ENCODE measurements at places on chromosomes 13 and 19.

- no peak for DNase-seq
Measured at GRCh38 chr13:91459485-91459884, 61.1 kb downstream of the GPC5 start.

DNA sequence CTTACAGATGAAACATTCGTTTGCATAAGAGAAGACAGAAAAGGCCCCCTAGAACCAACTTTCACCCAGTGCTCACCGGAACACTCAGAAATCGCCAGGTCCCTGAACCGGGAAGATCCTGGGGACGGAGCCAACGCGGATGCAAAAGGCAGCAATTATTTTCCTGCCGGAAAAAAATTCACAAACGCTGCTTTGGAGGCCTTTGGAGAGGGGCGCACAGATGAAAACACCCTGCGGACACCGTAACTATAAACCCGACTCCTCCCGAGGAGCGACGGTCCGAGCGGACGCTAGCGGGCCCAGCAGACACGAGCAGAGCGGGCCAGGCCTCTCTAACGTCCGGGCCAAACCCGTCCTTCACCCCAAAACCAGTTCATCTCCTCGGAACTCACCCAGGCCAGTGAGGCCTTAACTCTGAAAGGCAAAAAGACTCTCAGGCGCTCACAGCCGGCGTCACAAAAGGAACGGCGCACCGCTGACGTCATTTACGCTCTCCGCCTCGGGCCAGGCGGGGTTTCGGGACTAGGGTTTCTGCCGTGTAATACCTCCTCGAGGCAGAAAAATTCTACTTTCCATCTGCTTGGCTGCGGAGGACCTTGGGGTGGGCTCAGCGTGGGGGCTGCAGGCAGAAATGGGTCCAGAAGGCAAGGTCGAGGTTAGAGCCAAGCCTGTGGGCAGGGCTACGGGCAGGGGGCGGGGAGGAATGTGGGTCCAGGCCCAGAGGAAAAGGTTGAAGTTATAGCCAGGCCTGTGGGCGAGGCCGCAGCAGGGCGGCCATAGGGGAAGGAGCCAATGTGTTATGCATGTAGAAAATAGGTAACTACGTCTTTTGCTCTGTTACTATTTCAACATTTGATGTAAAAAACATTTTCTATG is at the start of gene ZNF426:
Gene ZNF426 (minus strand): TSS at position 463 of the 876 bp plus-strand sequence. CDS start 2,413 bp downstream, outside the sequence.
- DNase-seq: peak; percentile 79

- no peak for DNase-seq
Measured at GRCh38 chr13:99981735-99982035, at the start of gene ZIC2. Gene ZIC2, plus strand, starts transcription at chr13:99981784. Its CDS starts 281 bp downstream, at chr13:99982065.

DNA sequence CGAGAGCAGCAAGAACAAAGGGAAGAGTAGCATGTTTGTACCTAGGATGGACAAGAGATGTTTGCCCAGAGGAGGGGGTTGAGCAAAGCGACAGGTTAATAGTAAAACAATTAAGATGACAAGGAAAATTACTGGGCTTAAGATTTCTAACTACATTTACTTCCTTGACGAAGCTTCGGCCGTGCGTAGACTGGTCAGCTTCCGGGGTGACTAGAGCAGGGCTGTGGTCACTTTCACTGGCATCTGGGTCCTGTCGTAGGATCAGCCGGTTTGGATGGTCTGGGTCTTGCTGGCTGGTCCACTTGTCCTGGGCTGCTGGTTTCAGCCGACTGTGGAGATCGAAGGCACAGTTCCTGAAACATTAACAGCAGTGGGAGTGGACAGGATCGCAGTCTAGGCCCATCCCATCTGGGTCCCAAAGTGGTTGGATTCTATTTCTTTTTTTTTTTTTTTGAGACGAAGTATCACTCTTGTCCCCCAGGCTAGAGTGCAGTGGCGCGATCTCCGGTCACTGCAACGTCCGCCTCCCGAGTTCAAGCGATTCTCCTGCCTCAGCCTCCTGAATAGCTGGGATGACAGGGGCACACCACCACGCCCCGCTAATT is 5.0 kb upstream of the BSG start:
- no peak for DNase-seq

DNA sequence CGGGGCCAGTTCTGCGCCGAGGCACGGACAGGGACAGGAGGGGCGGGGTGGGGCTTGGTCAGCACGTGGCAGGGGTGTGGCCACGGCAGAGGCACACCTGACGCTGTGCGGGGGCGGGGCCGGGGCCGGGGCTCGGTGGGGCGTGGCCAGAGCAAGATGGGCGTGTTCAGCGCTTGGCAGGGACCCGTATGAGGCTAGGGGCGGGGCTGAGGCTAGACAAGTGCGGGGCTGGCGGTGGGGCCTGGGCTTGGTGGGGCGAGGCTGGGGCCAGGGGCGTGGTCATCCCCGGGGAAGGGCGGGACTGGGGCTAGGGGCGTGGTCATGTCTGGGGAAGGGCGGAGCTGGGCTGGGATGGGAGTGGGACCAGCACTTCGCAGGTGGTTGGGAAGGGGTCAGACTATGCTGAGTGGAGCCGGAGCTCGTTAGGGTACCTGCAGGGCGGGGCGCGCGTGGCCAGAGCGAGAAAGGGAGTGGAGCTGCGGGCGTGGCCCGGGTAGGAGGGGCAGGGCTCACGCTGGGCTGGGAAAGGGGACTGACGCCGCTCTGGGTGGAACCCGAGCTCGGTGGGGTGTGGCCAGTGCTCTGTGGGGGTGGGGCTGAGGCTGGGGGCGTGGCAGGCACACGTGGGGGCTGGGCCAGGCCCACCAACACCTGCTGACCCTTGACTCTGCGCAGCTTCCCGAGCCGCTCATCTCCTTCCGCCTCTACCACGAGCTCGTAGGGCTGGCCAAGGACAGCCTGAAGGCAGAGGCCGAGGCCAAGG is 12.8 kb downstream of the POLR2E start:
- DNase-seq: peak; percentile 60

DNA sequence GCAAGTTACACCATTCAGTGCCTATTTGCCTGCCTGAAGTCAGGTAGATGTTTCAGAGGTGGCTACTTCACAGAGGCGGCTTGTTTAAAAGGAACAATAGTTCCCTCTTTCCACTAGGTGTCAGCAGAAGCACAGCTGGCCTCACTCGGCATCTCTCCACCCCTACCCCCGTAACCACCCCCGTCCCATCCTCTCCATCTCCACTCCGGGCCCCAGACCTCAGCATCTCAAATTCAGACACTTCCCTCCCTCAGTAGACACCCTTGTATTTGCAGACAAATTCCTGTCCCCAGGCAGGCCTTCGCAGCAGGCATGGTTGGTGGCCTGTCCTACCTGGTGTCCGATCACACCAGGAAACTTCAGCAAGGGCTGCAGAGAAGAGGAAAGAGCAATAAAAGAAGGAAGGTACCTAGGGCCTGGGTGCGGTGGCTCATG is 9.1 kb upstream of the DPP9 start:
- peak; percentile 21 for DNase-seq

DNA sequence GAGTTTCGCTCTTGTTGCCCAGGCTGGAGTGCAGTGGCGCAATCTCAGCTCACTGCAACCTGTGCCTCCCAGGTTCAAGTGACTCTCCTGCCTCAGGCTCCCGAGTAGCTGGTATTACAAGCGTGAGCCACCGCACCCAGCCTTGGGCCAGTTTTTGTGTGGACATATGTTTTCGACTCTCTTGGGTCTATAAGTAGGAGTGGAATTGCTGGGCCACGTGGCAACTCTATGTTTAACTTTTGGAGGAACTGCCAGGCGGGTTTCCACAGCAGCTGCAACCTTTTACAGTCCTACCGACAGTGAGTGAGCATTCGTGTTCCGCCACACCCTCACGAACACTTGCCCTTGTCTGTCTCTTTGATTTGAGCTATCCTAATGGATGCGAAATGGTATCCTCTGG is 44.9 kb downstream of the BICRA start:
- DNase-seq: no peak

DNA sequence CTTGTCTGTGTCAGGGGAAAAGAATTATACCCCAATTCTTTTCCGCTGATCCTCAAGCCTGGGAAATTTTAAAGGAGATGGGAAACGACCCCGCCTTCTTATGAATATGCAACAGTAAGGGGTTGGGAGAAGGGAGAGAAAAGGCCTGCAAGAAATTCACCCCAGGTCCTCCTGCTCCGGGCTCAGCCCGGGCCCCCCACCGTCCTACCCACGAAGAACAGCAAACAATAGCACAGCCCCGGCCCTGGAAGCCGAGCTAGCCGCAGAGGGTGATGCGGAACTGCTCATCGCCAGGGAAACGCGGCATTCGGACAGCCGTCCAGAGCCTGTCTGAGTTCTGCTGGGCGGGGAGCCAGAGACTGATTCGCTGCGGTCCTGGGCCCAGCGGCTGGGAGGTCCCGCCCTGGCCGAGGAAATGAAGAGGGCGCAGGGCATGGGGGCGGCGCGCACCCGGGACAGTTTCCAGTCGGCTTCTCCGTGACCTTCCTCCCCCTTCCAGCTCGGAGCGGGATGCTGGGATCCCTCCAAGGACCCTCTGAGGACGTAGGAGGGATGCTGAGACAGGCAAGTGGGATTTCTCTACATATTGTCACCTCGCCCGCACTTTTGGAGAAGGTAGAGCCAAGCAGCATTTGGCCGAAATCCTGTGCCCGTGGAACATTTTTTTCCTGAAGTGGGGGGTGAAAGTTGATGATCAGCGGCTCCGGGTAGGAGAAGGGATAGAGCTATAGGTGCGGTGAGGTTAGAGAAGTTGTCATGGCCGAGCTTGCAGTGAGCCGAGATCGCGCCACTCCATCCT is 82.3 kb upstream of the C1QTNF9B start:
- peak; percentile 15 for DNase-seq

DNA sequence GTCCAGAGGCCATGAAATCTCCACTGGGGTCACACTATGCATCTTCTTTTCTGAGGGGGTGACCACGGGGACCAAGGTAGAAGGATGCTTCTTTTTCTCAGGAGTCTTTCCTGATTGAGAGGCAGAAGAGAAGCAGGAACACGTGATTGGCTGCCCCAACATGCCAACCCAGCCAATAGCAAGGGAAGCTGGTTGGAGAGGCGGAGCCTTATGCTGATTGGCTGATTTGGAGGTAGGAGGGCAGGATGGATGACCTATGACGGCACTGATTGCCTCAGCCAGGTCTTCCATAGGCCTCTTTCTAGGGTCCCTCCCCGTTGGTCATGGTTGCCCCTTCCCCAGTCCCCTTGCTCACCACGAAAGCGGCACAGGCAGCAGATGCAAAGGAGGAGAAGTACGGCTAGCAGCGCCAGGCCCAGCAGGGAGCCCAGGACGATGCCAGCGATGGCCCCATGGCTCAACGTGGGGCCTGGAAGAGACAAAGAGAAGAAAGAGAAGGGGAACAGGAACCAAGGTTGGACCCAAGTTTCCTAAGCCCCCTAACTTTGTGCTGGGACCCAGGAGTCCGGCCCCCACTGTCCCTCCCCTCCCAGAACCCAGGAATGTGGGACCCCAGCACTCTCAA is 8.0 kb downstream of the VSIG10L start:
- DNase-seq: no peak

DNA sequence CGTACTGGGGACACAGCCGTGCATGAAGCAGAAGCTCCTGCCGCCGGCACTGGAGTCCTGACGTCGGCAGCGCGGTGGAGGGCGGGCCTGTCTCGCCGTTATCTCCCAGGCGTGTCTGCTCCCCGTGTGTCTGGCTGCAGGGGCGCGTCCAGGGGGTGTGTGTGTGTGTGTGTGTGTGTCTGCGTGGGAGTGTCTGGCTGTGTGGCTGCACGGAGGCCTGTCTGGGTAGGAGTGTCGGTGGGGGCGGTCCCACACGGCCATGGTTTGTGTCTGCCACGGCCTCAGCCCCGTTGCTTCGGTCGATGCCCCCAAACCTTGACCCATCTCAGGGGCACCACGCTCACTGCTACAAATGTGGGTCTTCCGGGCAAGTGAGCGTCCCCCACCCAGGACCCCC is 18.3 kb downstream of the ARID3A start:
- no peak for DNase-seq

GRCh38 chr19:52660981-52661380 is 22.8 kb upstream of the ZNF83 start:
- no peak for DNase-seq

DNA sequence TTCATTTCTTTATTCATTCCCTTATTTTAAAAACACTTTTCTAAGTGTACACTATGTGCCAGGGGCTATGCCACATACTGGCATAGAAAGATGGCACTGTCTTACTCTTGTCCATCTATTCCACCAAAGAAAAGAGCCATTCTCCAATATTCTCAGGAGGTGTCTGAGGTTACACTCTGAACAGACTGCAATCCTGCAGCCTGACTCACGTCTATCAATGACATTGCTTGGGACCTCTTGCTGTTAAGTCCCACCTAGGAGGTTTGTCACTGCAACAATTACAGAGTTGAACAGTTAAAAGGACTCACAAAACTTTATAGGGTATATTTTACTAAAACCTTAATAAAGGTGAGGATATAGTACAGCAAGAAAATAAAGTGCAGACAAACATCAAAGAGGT is 512.9 kb upstream of the HTR2A start:
- no peak for DNase-seq

GRCh38 chr13:44744880-44745633 is 168.9 kb upstream of the TSC22D1 start:
- no peak for DNase-seq

DNA sequence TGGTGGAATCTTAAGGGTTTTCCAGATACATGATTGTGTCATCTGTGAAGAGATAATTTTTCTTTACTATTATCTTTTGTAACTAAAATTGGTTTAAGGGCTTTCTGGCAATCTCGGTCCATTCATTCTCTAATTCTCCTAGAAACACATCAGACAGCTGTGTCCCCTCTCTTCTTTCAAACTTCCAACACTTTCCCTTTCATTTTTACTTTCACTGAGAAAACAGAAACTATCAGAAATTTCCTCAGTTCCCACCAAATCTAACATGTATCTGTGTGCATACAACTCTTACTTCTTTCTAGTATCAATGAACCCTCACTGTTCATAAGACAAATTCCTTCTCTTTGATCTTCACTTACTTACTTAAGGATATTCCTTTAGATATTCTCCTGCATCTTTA is 40.2 kb downstream of the KCNRG start:
- no peak for DNase-seq

- DNase-seq: no peak
Measured at GRCh38 chr13:99961636-99962035, 9.9 kb downstream of the ZIC5 start.

DNA sequence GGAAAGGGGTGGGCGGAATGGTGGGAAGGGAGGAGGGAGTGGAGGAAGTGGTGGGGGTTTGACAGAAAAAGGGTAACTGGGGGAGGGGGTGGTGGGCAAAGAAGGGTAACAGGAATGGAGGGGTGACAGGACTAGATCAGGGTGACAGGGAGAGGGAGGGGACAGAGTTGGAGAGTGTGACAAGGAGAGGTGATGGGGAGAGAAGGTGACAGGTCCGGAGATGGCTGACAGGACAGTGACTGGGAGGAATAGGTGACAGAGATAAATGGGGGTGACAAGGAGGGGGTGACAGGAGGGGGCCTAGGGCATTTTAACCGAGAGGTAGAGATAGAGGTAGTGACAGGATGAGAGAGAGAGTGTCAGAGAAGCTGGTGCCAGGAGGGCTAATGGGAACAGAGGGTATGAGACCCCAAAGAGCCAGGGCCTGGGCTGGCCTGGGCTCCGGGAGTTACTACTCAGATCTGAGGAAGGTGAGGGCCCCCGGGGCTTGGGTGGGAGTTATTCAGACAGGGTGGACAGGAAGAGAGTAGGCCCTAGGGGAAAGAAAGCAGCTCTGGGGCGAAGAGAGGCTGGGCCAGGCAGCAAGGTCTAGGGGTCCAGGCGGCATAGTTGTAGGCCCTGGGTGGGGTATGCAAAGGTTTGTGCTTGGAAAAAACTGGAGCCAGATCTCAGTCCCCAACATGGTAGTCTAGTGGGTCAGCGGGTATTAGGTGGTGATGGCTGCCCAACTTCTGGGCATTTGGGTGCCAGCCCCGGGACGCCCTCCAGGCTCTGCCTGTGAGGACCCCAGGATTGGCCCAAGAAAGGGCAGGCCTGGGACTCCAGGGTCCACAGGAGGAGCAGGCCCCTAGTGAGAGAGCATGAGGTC is 660 bp downstream of the CIC start:
- DNase-seq: no peak

GRCh38 chr13:109090796-109091195 is 461.4 kb downstream of the MYO16 start:
- DNase-seq: no peak
